ENCODE measurements at places on chromosomes 4 and X.

GRCh38 chrX:85619962-85620361, 240.5 kb upstream of the POF1B start:
- DNase-seq: no peak

DNA sequence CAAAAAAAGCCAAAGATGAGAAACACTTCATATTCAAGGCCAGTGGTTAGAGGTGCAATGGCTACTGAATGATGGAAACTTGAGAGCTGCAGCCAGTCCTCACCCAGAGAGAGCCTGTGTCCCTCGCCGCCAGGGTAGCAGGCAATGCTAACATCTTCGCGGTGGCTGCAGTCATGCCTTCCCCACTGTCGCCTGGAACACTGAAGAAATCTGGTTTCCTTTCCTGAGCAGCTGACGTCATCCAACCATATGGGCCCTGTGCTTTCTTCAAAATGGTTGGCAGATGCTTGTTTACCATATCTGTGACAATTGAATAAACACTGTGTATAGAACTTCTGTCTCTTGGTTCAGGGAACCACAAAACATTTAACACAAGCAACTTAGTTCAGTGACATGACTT, 39.7 kb downstream of the PRSS12 start:
- DNase-seq: no peak

- no peak for DNase-seq
These were observed 30.7 kb upstream of the CLCN4 start for GRCh38 chrX:10126044-10126443.

DNA sequence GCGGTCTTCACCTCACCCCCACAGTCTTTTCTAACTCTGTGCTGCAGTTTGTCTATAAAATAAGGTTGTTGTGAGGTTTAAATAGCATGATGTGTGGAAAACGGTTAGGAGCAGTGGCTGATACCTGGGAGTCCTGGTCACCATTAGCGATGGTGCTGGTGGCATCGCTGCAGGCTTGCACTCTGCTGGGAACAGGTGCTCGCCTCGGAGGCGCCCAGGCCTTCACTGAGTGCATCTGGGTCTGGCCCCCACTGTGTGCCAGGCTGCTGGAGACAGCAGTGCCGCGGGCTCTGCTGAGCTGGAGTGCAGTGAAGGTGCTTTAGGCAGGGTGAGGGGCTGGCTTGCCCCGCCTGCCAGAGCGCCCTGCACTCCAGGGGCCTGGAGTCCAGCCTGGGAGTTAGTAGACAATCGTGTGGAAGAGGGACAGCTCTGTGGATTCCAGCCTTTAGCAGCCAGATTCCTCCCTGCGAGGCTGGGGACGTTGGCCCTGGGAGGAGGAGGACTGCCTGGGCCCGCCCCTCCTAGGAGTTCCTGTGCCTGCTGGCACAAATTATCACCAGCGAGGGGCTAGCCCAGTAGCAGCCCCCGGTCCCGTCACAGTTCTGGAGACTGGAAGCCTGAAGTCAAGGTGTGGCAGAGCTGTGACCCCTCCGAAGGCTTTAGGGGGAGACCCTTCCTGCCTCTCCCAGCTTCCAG, 7.3 kb downstream of the RGS12 start:
- DNase-seq: no peak

- DNase-seq: no peak
These were observed 74.0 kb upstream of the INTU start for GRCh38 chr4:127558489-127559407.

Data from EL (cell line).